Activated CD4-positive, alpha-beta T cell treated with anti-CD3 and anti-CD28 coated beads, Interleukin-2, Interleukin-4, amounts not matched to agents 100 ng/mL and 50 ng/mL, durations not matched to agents 16 hours and 8 hours (primary cell): ENCODE measurements at places on chromosomes 4 and X.

GRCh38 chr4:46852800-46853199 lies 56.2 kb downstream of the COX7B2 start:
- no peak for DNase-seq

GRCh38 chr4:89788206-89789072 lies 48.5 kb downstream of the SNCA start:
- no peak for DNase-seq

DNA sequence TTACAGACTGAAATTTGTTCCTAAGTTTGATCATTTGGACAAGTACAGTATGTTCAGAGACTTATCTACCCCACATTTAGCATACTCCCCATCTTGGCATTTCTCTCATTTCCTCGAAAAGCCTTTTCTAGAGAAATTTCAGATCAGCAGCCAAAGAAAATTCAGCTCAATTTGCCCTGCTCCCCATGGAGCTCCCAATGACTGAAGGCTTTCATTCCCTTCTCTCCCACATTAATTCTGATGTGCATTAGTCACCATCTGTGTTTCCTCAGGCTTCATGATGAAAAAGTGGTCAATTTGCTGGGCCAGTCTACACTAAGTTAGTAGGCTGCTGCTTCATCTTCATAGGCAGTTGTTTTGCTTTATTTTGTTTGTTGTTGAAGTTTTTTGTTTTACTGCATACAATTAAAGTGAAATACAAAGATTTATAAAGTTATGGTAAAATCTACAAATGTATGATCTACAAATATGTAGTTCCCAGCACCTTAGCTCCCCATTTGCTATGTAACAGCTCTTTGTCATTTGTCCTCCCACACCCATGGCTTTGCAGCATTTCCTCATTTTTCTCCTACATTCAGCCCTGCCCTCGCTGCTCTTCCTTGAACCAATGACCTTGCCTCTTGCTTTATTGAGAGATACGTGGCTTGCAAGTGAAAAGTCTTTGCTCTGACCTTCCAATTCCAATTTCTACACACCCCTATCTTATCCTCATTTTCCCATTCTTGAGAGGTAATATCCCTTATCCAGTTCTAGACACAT lies 193.9 kb downstream of the ANAPC10 start:
- no peak for DNase-seq

DNA sequence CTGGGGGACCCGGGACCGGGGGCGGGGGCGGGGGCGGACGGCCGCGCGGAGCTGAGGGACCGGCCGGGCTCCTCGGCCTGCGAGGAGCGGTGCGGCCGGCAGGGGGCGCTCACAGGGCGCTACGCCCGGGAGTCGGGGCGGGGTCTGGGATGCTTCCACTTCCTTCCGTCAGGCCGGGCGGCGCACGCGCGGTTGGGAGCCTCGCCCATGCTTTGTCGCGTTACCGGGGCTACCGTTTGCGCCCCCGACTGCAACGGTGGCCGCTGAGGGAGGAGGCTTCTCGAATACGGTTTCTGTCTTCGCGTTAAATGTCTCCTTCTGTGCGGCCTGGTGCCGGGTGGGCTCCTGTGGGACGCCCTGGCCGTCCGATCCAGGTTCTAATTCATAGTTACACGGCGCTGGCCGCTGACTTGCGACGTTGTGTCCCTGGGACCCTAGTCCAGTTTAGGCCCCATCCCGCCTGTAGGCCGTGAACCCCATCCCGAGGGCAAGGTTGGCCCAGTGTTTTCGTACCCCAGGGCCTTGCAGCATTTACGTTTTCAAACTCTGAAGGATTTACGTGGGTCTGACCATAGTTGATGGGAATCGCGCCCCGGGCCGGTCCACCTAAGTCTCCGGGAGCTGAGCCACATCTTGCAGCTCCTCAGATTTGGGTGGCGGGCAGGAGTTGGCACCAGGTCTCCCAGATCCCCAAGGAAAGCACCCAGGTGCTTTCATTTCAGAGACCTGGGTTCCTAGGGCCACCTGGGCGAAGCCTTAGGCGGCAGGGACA lies 549 bp downstream of the MSL3 start:
- peak; percentile 86 for DNase-seq

- no peak for DNase-seq
Observed at GRCh38 chr4:14337892-14338584, 664.2 kb upstream of the CPEB2 start.

GRCh38 chr4:38044060-38044459 lies 83.9 kb downstream of the PTTG2 start:
- DNase-seq, result no peak

DNA sequence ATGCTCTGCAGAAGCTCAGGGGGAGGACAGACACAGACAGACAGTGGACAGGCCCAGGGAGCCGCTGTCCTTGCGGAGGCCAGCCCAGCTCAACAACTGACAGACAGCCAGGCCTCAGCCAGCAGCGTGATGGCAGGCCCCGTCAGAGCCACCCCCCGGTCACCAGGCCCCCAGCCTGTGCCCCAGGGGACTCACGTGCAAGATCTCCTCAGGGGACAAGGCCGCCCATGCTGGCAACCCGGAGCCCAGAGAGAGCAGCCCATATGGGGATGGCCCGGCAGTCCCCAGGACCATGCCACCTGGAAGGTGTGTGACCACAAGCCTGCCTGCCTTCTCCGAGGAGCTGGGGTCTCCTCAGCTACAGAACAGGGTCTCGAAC lies 28.0 kb upstream of the MXD4 start:
- no peak for DNase-seq

GRCh38 chr4:157204634-157205244 lies 15.8 kb upstream of the GRIA2 start:
- DNase-seq, result no peak

DNA sequence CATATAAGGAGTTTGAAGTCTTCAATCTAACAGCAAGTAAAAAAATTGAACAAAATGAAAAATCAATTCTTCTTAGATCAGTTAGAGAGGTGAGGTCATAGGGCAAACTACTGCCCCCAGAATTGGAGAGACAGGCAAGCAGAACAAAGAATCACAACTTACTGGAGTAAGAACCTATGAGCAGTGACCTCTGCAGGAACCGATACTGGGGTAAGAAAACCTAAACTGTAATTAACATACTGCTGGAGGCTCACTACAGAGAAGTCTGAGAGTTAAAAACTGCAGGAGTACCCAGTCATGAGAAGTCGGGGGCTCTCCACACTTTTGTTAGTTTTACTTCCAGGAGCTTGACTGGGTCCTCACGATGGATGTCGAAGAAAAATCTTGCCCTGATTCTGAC lies 16.0 kb downstream of the CLDN22 start:
- no peak for DNase-seq

DNA sequence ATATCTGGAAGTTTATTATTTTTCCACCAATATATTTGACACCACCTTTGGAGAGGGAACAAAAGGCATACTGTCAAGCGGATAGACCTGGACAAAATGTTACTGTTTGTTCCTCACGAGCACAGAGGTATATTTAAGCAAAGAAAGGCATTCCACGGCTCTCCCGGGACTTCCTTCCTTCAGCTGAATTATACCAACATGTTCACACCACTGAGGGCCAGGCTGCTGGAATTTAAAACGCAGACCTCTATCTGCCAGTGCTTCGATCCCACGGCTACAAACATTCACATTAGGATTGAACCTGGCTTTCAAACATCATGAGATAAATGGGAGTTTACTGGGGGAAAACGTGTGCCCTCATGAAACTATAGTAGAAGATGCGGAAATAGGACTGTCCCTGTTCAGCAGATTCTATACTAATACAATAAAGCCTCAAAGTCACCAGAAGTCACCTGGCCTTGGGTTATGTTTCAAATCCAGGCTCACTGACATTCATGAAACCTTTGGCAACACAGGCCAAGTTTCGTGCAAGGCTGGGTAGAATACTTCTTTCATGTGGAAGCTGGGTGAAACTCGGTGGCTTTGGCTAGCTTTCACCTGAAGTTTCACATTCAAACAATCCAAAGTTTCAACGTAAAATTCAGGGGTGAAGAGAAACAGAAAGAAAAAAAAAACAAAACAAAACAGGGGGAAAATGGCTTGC lies 39.5 kb downstream of the SORBS2 start:
- DNase-seq, result no peak

- DNase-seq, result no peak
Observed at GRCh38 chr4:57550198-57550597, 440.0 kb upstream of the IGFBP7 start.

- DNase-seq, result no peak
Observed at GRCh38 chr4:96599752-96600151, 759.9 kb downstream of the PDHA2 start.
